ENCODE measurements at places on chromosomes 11 and 22.

- no peak for DNase-seq
Measured at GRCh38 chr11:76151556-76152085, 54.7 kb downstream of the WNT11 start.

DNA sequence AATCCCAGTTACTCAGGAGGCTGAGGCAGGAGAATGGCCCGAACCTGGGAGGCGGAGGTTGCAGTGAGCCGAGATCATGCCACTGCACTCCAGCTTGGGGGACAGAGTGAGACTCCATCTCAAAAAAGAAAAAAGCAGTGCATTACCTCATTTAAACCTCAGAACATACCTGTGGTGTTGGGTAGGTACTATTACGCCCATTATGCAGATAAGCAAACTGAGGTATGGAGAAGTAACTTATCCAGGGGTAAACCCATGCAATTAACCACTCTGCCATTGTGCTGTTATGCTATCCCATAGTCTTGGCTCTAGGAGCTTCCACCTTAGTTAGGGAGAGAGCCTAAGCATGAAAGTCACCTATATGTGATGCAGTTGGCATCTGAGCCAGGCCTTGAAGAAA is 2.3 kb upstream of the SEC14L3 start:
- no peak for DNase-seq

DNA sequence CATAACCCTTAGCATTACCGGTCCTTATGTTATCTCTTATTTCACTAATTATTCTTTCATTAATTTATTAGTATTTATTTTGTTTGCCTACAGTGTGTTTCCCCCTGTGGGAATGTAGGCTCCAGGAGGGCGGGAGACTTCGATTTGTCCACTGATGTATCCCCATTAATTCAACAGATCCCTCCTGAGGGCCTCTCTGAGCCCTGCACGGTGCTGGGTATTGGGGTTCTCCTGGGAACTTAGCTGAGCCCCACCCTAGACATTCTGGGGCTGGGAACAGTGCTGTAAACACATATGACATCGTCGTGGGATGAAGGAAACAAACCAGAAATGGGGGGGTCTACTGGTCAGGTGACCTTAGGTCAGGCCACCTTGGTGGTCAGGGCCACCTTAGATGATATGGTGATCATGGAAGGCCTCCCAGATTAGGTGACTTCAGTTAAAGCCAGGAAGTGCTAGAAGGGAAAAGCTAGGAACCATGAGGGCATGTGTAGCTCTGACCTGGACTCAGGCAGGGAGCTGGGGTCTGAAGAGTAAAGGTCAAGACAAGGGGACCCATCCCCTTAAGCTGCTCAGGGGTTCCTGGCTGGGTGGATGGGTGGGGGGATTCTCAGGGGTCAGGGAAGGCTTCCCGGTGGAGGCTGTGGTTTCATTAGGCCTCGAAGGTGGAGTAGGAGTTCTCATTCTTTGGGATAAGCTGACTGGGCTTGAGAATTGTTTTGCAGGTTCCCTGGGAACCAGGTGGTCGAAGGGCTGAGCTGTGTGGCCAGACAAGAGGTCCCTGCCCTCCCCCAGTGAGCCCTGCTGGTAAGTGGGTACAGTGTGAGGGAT is 1.0 kb downstream of the PHETA2 start:
- no peak for DNase-seq

DNA sequence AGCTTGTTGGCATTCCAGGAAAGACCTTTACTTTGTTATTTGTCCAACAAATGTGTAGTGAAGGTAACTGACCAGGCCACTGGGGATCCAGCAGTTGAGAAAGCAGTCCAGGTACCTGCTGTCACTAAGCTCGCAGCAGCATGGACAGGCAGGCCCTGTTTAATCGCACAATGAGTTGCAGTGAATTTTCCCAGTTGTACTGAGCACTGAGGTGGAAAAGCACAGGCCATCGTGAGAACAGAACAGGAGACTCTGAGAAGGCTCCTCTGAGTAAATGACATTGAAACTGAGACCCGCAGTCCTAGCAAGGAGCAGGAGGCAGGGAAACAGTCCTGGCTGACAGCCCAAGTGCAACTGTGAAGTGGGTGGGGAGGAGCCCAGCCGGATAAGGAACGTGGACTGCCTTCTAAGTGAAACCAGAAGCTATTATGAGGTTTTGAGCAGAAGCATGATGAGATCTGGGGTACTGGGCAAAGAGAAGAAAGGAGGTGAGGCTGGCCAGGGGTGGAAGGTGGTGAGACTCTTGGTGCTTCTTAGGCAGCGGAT is 39.8 kb upstream of the CDON start:
- DNase-seq = peak; percentile 8

- peak; percentile 34 for DNase-seq
Measured at GRCh38 chr22:50058906-50059880, 1.1 kb upstream of the TTLL8 start.

DNA sequence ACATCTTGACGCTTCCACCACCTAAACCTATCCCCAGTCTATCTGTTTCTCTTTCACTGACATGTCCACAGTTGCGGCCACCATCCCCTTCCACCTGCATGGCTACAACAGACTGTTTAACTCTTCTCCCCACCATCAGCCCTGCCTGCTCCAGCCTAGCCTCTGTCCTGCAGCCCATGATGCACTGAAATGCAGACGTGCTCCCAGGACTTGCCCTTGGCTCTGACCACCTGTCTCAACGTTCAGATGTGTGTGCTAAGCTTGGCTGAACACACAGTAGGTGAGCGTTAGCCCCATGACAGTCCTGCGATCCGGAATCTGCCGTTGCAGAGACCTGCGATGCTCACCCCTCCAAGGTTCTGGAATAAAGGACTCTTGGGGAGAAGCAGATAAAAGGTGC is 22.7 kb downstream of the CBX7 start:
- no peak for DNase-seq

GRCh38 chr11:100777736-100778135 is 90.6 kb downstream of the ARHGAP42 start:
- DNase-seq = no peak

DNA sequence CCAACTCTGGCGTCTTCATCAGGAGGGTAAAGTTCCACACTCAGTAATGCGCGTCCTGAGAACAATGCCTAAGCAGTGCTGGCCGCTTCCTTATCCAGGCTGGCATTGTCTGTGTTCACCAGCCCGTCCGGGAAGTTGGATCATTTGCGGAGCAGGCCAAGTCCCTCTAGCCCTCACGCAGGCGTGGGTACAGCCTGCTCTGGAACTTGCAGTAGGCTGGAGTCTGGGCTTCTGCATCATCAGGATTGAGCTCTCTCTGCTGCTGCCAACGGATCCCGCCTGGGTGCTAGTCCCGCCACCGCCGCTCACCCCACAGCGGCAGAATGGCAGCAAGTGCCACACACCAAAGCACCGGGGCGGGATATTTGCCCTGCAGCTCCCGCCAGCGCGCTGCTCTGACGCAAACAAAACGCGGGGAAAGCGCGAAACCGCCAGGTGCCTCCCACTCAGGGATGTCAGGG is 29.0 kb downstream of the GLYATL1 start:
- no peak for DNase-seq

GRCh38 chr22:26573026-26573662 is 16.8 kb downstream of the TPST2 start:
- DNase-seq = no peak

DNA sequence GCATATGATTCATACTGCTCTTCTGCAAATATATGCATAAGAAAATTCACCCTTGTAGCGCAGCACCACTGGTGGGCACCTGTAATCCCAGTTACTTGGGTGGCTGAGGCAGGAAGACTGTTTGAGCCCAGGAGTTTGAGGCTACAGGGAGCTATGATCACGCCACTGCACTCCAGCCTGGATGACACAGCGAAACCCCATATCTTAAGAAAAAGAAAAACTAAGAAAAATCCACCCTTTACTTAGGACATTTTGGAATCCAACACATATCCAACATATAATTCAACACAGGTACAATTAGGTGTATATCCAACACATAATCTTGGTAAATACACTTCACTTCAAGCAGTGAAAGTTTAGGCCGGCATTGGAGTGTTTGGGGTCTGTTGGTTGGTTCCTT is 255.5 kb upstream of the PITPNB start:
- DNase-seq = no peak

- DNase-seq = peak; percentile 4
Measured at GRCh38 chr11:87144252-87144651, 106.5 kb downstream of the TMEM135 start.

DNA sequence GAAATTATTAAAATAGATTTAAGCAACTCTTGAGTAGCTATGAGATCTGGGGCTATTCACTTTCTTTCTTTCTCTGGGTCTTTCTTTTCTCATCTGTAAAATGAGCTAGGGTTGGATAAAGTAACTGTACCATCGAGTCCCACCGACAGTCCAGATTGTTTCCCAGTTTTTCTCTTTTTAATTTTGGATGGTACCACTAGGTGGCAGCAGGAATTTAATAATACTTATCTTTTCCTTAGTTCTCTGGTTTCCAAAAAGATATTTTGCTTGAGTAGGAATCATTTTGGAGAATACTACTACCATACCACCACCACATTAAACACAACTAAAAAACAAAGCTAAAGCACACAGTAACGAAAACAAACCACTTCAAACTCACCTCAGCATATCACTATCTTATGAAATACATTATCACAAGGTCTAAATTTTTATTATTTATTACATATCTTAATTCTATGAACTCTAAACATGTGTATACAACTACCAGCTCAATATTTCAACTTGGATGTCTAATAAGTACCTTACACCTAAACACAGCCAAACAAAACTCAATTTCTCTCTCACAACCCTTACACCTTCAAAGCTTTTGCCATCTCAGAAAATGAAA is 584.0 kb downstream of the KCNA4 start:
- no peak for DNase-seq

- no peak for DNase-seq
Measured at GRCh38 chr11:134614141-134614540, 202.1 kb upstream of the B3GAT1 start.

GRCh38 chr11:44568658-44569473 is 3.4 kb downstream of the CD82 start:
- peak; percentile 70 for DNase-seq

GRCh38 chr22:23752090-23752691 is 1.3 kb upstream of the ZNF70 start:
- no peak for DNase-seq

DNA sequence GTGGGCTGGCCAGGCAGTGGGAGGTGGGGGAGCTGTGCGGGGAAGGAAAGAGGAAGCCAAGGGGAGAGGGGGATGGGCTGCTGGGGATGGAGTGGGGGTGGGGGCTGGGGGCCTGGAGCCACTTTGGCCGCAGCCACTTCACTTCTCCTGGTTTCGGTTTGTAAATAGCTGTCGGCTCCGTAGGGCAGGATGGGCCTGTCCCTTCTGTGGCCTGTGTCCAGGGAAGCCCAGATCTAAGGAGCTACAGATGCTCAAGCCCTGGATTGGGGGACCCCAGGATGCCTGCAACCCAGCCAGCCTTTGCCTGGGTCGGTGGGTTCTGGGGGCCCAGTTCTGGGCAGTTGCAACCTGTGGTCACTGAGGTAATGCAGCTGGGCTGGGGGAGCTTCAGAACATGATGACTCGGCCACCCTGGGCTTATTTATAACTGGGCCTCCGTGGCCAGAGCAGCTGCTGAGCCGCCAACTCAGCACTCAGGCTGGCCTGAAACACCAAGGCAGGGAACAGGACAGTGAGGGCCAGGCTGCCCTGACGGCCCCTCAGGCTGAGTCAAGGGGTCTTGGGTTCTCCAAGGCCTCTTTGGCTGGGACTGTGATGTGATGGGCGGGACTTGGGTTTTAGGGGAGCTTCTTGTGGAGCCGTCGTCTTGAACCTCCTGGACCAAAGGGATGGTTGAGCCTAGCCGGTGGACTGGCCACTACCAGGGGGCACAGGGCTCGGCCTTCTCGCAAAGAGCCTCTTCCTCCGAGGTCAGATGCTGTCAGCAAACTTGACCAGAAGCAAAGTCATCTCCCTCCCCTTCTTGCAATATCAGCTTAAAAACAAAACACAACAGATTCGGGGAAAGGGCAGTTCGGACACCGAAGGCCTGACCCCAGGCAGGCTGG is 15.0 kb upstream of the SLC39A13 start:
- no peak for DNase-seq

GRCh38 chr22:23280356-23281052 is 100.2 kb downstream of the BCR start:
- no peak for DNase-seq

DNA sequence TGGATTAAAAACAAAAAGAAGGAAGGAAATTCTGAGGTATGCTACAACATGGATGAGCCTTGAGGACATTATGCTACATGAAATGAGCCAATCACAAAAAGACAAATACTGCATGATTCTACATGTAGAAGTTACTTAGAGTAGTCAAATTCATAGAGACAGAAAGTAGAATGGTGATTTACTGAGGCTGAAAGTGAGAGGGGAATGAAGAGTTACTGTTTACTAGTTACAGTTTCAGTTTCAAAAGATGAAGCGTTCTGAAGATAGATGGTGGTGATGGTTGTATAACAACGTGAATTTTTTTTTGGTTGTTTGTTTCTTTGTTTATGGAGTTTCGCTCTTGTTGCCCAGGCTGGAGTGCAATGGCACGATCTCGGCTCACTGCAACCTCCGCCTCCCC is 9.5 kb downstream of the OR5P2 start:
- DNase-seq = no peak

DNA sequence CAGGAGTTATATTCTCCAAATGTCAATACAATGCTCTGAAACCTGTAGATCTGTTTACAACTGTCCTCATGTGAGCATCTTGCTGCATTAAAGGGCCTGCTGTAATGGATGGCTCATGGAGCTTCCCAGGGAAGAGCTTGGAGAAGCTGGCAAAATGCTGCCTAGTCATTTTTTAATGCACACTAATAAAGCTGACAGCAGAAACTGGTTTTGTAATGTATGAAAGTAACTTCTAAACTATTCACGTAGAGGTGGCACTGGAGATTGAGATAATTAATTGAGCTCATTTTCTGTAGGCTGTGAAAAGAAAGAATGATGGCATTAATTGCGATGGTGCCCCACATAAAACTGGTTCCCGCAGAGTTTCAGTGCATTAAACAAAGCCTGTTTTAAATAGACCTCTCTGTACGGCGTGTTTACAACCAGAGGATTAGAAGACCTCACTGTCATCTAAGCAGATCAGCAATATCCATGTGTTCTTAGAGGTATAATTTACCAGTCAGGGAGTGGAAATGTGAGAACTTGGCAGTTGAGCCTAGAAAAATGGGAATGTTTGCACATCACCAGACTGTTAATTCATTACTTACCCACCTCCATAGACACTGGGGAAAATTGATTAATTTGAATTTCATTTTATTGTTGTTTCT is 16.0 kb downstream of the POLA2 start:
- no peak for DNase-seq

DNA sequence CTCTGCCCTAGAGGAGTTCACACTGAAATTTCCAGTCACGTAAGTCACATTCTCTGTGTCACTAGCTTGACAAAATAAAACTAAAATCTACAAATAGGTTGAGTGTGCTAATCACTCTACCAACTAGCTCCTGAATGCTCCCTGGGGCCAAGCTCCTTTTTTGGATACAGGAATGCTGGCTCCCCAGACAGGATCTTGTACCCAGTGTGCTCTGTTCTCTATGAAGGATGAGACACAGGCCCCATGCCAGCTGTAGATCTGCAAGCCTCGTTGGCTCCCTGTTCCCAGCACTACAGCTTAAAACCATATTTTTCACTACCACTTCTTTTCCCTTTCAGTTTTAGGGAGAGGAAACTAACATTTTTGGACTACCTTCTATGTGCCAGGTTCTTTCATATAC is 3.7 kb upstream of the IPO7 start:
- no peak for DNase-seq

GRCh38 chr11:47376525-47377371 is 1.6 kb downstream of the SPI1 start:
- no peak for DNase-seq

- no peak for DNase-seq
Measured at GRCh38 chr11:131206671-131207070, 163.7 kb upstream of the NTM start.

All from fibroblast of gingiva (primary cell).